Stimulated activated CD4-positive, alpha-beta T cell treated with anti-CD3 and anti-CD28 coated beads, Interleukin-12 subunit alpha, Interleukin-12 subunit beta, amount 100 ng/mL, for 48 hours (primary cell): ENCODE measurements at places on chromosomes 13 and 19.

DNA sequence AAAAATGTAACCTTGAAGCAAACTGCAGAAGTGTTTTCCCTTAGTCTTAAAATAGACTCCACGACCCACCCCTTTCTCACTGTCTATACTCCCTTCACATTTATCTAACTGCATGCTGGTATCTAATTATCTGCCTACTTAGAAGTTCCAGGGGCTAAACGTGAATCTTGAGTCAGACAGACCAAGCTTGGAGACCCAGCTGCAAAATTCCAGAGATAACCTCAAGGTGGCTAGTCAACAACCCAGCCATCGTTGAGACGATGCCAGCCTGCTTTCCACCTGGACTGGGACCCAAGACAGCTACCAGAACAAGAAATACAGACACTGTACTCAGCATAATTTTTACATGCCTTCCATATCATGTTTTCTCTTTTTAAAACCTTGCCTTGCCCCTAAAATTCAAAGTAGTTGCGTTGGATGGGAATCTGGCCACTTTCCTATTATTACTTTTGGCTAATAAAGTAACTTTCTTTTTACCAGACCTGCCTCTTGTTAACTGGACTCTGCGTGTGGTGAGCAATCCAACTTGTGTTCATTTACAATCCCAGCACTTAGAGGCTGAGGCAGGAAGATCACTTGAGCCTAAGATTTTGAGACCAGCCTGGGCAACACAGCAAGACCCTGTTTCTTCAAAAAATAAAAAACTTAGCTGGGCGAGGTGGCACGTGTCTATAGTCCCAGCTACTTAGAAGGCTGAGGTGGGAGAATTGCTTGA, 82.3 kb downstream of the CDADC1 start:
- DNase-seq, result no peak

DNA sequence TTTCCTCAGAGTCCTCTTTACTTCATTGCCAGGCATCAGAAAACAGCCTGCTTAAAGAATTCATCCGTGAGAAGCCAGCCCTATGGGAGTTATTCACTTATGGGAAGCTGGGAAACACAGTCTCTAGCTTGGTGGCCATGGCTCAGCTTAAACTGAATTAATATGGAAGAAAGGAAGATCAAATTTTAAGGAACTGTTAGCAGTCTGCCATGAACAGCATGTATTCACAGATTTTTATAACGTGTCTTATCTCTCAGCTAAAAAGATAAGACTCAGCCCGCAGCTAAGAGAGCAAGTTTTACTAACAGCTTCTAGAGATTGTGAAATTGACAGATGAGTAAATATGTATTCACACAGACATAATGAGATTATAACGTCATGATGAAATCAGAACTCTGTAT, 253.7 kb upstream of the RXFP2 start:
- no peak for DNase-seq

DNA sequence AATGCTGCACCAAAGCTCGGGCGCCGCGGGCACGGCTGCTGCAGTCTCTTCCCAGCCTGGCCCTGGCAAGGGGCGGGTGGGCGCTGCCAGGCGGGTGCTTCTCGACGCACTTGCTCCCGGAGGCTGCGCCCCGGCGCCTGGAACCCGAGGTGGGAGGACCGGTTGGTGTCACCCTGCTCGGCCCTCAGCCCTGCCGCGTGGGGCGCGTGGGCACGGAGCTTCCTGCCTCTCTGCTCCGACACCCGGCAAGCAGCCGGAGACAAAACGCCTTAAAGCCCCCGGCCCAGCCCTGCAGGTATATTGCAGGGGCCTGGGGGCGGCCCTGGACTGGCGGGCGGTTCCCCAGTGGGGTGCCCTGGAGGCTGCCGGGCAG, 34.7 kb downstream of the BTBD2 start:
- no peak for DNase-seq

DNA sequence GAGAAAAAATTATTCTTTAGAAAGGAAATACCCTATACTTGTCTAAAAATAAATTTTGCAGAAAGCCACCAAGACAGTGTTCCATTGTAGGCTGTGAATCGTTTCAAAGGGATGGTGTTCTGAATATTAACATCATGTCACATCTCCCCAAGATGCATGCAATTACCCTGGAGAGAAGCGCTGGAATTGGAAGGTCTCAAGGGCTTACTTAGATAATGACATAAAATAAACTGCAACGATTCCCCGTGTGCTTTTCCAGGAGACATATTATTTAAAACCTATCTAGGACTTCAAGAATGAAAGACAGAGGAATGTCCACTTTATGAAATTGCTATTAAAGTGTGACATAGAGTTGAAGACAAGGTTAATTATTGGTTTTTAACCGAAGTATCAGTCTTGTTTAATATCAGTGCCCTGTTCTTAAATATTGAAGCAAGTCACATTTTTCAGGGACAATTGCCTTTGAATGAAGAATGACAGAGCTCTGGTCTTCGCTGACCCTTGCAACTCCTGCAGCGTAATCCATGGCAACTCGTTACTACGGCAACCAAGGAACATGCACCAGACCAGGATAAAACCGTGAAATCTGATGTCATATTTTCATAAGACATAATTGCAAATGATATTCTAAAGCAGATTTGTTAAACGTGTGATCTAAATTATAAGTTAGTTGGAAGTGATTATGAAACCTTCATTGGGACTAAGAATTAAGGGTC, 91.7 kb downstream of the EFNB2 start:
- DNase-seq, result no peak

- no peak for DNase-seq
Observed at GRCh38 chr13:44876782-44877324, 112.4 kb downstream of the NUFIP1 start.

DNA sequence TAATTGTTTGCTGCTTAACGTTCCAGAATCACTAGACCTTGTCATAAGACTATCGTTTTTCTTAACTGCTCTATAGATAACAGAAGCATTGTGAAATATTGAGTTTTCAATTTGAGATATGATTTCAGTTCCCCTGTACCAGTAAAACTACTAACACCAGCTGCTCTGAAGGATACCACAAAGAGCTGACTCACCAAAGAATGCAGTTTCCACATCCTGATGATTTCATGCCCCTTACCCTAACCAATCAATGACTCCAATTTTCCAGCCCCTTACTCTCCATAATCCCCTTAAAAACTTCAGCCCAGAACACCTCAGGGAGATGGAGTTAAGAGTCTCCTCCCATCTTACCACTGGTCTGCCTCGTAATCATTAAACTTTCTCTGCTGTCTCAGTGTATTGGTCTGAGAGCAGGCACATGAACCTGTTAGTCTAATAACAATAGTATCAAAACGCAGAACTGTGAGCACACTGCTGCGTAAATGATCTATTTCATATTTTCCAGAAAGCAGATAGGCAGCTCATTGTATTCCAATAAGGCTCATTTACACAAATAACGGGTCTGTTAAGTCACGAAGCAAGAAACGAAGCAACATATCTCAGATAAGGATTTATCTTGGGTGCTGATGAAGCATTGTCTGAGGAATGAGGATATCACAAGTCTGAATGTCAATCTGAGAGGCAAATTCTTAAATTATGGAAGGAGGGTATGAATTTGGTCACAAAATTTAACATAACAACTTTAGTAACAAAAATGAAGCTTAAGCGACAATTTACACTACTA, 14.1 kb upstream of the CCNA1 start:
- no peak for DNase-seq

DNA sequence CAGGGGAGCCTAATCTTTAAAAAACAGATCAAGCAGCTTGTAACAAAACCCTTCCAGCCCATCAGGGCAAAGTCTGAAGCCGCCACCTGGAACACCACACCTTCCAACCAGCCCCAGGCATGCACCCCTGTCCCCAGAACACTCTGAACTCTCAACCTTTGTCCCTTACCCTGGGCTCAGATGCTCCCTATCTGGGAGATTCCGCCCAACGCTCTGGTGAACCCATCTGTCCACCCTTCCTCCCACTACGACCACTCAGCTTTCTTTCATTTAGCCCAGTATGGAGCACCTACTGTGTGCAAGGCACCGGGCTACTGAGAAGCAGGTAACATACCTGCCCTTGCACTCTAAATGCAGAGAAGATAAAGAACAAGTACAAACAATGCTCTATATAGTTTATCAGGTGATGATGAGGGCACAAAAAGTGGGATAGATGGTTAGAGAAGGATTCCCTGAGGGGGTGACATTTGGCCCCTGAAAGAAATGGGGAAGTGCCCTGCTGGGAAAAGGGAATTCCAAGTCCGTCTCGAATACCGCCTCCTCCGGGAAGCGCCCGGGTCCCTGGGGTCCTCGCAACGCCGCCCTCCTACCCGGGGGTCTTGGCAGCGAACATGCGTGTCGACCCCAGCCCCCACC, 629 bp downstream of the PEPD start:
- DNase-seq, result no peak

GRCh38 chr19:30760014-30760413, 387.8 kb downstream of the ZNF536 start:
- DNase-seq, result no peak

DNA sequence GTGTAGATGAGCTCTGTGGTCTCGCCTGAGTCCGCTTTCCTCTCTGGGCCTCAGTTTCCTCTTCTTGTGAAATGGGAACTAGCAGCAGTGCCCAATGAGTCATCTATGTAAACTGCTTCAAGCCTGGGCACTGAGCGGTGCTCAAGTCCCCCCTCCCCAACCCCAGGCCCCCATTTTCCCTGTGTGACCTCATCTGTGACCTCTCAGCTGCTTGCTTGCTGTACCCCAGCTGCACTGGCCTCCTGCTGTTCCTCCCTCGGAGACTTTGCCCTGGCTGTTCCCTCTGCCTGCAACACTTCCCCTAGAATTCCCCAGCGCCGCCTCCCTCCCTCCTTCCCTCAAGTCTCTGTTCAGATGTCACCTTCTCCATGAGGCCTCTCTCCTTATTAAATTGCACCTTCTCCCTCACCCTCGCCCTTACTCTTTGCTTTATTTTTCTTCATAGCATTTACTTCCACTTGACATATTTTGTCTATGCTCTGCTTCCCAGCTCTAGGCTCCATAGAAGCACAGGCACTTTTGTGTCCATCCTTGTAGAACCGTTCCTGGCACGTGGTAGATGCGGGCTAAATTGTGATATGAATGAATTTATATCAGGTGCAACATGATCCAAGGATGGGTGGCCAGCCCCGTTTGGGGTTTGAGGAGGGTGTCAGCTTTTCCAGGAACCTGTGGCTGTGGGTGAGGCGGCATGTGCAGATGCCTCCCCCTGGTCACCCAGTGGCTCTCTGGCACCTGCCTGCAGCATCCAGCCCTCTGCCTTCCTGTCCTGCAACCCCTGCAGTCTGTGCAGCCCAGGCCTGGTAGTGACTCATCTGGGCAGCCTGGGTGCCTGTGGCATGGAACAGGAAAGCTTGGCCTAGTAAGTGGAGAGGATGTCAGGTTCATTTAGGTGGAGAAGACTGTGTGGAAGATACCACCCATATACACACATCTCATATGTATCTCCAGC, 26.3 kb downstream of the SIPA1L3 start:
- no peak for DNase-seq

- no peak for DNase-seq
Observed at GRCh38 chr13:66586489-66586888, 643.6 kb downstream of the PCDH9 start.

DNA sequence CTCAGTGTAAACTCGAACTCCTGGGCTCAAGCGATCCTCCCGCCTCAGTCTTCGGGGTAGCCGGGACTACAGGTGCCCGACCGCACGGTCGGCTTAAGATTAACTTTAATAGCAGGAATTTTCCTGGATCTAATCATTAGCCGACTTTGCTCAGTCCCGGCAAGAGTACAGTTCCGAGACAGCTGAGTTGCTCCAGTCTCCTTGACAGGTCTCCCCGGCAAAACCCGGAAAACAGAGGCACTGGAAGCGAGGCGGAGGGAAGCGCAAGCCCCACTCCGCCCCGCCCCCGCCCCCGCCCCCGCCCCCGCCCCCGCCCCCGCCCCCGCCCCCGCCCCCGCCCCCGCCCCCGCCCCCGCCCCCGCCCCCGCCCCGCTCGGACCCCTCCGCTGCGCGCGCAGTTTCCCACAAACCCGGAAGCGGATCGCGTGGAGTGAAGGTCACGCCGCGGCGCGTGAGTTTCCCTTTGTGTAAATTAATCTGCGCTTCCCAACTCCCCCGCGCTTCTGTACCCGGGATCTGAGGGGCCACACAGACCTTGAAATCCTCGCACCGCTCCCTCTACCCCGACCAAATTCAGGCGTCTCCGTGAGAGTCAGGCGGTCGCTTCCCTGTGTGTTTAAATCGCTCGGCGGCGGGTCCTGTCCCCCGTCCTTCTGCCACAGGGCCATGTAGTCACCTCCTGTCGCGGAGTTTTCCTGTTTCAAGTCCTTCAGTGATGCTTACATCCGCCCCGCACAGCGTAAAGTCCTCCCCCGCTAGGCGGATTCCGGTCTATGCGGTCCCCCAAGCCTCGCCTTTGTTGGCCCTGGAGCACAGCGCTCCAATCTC, at the start of gene ZNF480:
ZNF480 (plus strand) TSS at position 397 of the 828 bp plus-strand sequence. CDS start 3,244 bp downstream, outside the sequence.
- peak; percentile 57 for DNase-seq

- no peak for DNase-seq
Observed at GRCh38 chr19:310141-310651, 19.0 kb upstream of the PLPP2 start.

DNA sequence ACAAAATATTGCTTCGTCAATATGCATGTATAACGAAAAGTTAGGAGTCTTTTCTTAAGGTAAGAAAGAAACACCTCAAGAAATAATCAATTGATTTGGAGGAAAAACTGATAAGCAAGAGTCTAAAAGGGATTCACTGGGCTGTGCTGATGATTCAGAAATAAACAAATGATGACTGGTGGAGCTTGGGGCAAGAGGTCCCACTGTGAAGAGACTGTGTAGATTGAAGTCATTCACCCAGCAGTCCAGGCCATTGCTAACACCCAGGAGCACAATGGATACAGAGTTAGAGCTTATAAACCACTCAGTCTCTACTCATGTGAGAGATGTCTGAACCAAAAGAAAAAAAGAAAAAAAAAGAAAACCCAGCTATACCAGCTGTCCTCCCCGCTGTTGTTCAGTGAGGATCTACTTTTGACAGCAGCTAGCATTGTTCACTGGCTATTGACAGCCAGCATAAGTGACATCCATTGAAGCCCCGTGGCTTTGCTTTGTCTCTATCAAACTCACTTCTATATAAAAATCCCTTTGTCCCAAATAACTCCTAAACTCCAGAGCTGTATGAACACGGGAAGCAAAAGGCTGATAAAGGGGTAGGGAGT, 255.5 kb downstream of the KCTD12 start:
- DNase-seq, result no peak

DNA sequence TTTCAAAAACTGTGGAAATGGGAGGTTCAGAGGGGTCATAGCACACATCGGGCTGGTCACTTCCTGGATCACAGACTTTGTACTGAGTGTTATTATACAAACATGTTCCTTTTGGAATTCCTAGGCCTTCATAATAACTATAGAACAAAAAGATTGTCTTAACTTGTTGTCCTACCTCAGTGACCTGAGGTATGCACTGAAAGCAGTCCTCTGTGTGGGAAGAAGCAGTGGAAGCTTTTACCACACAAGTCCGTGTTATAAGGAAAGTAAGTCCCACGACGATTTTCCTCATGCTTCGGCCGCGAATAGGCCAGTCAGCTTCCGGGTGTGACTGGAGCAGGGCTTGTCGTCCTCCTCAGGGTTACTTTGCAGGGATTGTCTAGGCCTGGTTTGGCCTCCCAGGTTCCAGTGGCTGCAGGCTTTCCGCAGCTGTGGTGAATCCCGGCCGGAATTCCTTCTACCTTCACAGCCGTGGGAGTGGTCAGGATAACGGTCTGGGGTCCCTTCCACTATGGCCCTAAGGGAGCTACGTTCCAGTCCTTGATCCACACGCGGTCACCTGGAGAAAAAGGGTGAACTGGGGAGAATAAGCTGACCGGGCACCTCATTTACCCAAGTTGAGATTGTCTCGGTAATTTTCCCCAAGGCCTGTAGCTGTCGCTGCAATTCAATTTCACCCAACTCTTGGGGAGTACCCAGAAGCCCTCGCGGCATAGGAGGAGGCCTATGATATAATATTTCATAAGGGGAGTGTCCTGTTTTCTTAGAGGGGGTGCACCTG, 16.0 kb downstream of the NAPSA start:
- no peak for DNase-seq
